ENCODE measurements at places on chromosomes 2 and 18. TPM values are rescaled to one million over a fixed set of nuclear protein-coding genes. Genes with fewer than 3 reads are reported as not detected.

The SERPINB10 gene
- total RNA-seq = 2.3 TPM

The IL36G gene
- total RNA-seq = 0.32 TPM

The GBX2 gene
- 0.24 TPM for total RNA-seq

The TMEM163 gene
- not detected for total RNA-seq

The NEB gene
- 0.27 TPM for total RNA-seq

The GKN1 gene
- total RNA-seq = not detected

GRCh38 chr18:26434887-26435286 lies 113.5 kb downstream of the KCTD1 start:
- DNase-seq = no peak

DNA sequence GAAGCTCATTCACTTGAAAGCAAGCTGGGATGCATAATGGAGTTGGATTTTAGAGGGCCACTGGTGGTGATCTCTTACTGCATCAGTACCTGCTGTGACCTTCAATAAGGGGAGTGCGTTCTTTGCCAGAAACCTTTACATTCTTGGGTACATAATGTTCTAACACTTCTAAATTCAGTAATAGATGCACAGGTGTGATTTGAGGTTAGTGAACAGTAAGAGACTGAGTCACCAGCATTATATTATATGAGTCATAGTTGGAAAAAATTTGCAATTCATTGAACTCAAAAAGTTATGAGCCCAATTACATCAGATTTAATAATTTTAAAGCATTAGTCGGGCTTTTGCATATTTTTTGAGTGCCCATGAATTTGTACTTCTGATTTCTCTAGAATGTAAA lies 803.3 kb downstream of the ADCYAP1 start:
- DNase-seq = peak; percentile 34

DNA sequence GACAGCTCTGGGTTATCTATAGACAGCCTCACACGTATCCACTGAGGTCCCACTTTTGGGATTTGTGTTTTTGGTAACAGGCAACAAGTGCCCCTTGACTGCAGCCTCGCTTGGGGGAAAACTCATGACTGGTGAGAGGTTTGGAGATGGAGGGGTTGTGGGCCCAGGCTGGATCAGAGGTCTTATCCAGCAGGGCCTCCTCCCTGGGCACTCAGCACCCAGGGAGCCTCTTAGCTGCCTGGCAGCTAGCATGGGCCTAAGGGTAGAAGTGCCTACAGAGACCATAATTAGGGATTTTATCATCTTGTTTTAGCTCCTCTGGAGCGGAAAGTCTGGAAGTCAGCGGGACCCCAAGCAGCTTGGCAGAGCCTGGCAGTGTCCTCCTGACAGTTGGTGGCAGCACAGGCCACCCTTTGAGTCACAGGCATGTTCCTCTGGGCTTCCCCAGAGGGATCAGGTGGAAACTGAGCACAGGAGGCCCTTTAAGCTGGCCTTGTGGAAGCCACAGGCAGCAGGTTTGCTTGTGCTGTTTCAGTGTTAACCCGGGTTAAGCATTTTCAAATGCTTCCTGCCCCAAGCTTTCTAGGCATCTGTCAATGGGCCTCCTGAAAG lies 143.1 kb downstream of the KCTD1 start:
- DNase-seq = no peak

DNA sequence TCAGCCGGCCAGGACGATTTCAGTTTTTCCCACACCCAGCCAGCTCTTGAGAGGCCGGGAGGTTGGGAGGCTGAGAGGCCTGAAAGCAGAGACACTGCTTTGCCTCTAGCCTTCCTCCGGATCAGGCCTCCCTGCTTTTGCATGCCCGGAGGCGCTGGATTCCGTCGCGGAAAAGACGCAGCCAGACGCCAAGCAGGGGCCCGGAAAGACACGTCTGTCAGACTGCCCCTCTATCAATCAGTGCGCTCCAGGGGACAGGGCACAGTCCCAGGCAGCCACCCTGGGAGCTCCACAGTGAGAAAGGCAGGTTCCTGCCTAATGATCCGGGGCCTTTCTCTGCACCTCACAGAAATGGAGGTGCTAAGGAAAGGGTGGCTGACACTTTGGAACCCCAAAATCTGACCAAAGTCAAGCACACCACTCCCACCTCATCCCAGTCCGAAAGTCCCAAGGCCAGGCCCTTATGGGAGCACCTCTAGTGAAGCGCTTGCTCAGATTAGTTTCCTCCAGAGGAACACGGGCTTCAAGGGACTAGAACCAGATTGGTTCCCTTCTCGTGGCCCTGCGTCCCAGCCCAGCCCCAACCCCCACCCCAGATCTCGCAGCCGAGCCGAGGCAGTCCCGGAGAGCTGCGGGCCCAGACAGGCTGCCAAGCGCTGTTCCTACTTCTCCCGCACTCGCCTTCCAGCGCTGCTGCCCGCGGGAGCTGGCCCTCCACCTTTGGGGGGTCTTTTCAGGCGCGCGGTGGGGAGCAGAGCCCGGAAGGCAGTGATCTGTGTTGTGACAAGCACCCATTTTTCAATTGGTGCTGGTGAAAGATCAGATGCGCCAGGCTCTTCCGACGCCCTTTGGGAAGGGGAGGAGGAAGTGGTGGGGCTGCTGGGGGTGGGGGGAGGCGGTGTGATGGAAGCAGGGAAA lies 5.0 kb downstream of the DLX1 start:
- DNase-seq = no peak

DNA sequence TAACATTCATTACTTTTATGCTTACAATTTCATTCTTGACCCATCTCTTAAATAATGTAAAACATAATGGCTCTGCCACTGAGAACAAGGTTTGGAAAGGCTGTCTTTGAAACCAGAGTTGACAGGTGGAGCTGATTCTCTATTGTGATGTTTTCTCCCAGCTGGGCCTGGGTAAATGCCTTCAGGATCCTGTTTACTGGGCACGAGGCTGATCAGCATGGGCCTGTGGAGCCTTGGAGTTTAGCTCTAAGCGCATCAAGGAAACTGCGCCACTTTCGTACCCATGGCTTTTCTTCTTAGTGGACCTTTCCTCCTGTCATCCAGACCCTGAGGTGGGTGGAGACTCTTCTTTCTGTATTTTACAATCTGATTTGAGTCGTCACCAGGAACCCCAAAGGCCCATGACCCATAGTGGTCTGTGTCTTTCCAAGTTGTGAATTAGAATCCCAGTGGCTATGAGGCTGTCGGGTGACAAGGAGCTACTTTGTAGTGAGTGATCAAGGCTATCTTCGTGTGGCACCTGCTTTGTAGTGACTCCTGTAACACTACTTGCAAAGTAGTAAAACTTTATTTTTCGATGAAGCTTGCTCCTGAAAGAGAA lies 123.1 kb downstream of the LPIN1 start:
- no peak for DNase-seq

- DNase-seq = no peak
Measured at GRCh38 chr2:125373293-125373692, 1282.7 kb upstream of the GYPC start.

GRCh38 chr2:239943571-239943970 lies 81.6 kb downstream of the NDUFA10 start:
- DNase-seq = no peak

GRCh38 chr2:134218414-134218813 lies 35.5 kb upstream of the MGAT5 start:
- no peak for DNase-seq

DNA sequence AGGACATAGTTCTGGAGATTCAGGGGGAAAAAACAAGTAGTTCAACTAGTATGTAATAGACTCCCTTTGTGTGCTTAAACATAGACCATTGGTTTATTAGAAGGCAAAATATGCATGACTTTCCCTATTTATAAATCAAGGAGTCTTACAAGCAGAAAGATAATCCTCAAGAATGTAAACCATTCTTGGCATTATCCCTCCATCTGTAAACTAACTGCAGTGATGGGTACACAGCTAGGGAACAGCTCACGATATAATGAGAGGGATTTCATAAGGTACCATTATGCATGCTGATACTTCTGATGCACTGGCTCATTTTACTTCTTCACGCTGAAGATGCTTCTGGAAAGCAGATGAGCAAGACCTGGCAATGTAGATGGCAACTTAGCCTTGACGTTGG lies 878 bp downstream of the FBXO15 start:
- DNase-seq = no peak

DNA sequence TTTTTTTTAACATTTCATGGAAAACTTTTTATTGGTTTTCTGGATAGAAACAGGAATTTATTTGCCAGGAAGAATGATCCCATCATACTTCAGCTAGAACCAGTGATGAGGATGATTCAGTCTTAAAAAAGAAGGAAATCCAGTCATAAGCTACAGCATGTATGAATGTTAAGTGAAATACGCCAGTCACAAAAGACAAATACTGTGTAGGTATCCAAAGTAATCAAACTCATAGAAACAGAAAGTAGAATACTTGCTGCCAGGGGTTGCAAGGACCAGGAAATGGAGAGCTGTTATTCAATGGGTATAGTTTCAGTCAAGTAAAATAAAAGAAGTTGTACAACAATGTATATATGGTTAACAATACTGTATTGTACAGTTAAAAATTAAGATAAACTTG lies 21.3 kb downstream of the PSME4 start:
- no peak for DNase-seq

- DNase-seq = no peak
Measured at GRCh38 chr18:67379981-67380380, 136.5 kb downstream of the DSEL start.

- DNase-seq = no peak
Measured at GRCh38 chr18:13378150-13378549, 159.6 kb downstream of the LDLRAD4 start.

DNA sequence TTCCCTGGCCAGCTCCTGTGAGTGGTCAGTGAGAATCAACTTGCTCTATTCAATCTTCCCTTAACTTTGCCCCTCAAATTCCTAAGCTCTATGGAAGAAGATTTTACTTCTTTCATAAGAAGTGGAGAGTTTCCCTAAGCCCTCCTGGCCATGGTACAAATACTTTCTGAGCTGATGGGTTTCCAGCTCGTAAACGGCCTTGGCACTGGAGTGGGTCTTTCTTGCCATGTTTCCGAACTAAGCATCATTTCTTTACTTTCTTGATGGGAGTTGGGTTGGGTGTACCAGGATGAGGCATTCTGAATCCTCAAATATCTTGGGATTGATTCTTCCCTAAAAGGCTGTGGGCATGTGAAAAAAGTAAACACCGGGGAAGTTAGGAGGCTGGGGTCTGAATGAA lies 72.5 kb downstream of the ACKR3 start:
- no peak for DNase-seq

- DNase-seq = no peak
Measured at GRCh38 chr2:15905267-15905645, 35.1 kb upstream of the MYCN start.

- DNase-seq = peak; percentile 18
Measured at GRCh38 chr2:218320704-218321336, 28.5 kb upstream of the TMBIM1 start.

- DNase-seq = peak; percentile 25
Measured at GRCh38 chr18:28584731-28585130, 407.8 kb upstream of the CDH2 start.

DNA sequence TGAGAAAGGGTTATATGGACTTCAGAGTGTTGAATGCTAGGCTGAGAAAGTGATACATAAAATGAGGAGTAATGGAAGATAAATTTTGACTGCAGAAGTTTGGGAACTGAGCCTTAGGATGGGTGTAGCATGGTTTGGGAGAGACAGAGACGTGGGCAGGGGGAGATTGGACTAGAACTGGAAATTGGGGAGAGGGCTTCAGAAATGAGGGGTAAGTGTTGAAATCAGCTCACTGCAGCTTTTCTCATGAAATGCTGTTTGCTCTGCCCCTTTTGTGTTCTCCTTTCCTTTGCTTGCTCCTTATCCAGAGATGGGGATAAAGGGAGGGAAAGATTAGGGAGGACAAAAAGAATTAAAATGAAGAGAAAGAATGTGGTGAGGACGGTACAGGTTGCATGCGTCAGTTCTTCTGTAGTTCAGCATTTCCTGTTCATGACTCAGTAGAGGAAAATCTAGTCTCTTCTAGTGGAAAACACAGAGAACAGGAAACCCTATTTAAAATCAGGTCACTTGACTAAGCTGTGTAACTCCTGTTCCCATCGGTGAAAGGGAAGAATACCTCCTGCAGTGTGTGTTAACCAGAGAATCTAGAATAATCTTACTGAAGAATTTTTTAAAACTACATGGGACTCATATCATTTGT lies 105.6 kb downstream of the CRIM1 start:
- DNase-seq = peak; percentile 94

GRCh38 chr2:17971531-17972125 lies 93.2 kb downstream of the KCNS3 start:
- DNase-seq = no peak

- no peak for DNase-seq
Measured at GRCh38 chr2:30414961-30415360, 32.1 kb upstream of the LCLAT1 start.

DNA sequence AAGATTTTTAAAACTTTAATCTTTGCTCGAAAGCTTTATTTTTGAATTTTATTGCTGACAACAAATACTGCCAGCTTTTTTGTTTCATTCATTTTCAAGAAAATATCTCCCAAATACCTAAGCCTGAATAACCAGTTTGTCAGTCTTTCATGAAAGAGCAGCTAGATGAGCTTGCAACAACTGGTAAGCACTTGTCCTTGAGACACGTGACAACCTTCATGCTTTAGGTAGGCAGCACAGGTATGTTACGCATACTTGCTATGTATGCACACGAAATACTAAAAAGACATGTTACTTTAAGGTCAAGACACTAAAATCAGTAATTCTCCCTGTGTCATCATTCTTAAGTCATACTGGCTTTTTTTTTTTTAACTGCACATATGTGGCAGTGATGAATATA lies 12.3 kb downstream of the CEBPZ start:
- peak; percentile 94 for DNase-seq

DNA sequence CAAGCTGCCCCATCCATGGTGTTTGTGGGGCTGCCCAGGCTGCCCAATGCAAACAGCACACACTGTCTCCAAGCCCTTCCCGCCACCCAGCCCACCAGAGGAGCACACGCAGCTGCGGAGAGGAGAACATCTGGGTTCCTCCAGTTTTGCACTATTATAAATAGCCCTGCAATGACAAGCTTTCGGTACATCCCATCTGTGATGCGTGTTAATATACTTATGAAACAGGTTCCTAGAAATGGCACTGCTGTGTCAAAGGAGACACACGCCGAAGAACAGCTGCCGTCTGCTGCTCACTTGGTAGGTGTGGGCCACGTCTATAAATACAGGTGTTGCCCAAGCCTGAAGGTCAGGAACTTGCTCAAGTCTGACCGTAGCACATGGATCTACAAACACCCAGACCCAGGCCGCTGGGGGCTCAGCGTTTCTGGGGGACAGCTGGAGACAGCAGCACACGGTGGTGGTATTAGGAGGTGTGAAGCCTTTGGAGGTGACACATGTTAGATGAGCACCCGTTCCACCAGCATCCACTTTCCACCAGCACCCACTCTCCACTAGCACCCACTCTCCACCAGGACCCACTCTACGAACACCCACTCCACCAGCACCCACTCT lies 34.3 kb downstream of the PXDN start:
- no peak for DNase-seq

DNA sequence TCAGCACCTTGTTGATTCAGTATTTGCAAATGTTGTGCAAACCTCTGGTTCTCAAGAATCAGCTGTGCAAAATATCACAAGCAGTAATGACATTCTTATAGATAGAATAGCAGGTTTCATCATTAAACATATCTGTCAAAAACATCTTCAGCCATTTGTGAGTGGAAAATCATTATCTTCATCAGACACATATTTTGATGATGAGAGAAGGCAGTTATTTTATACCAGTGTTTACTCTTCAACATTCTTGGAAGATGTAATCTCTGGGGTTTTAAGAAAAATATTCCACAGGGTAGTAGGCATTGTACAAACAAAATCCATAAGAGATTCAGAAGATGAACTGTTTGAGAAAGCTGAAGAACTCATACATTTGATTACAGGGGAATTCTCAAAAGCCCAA lies 64.3 kb downstream of the FSIP2 start:
- DNase-seq = no peak
